ENCODE measurements at places on chromosomes 1 and 21.

- no peak for DNase-seq
Observed at GRCh38 chr1:204842892-204843291, 27.8 kb upstream of the NFASC start.

DNA sequence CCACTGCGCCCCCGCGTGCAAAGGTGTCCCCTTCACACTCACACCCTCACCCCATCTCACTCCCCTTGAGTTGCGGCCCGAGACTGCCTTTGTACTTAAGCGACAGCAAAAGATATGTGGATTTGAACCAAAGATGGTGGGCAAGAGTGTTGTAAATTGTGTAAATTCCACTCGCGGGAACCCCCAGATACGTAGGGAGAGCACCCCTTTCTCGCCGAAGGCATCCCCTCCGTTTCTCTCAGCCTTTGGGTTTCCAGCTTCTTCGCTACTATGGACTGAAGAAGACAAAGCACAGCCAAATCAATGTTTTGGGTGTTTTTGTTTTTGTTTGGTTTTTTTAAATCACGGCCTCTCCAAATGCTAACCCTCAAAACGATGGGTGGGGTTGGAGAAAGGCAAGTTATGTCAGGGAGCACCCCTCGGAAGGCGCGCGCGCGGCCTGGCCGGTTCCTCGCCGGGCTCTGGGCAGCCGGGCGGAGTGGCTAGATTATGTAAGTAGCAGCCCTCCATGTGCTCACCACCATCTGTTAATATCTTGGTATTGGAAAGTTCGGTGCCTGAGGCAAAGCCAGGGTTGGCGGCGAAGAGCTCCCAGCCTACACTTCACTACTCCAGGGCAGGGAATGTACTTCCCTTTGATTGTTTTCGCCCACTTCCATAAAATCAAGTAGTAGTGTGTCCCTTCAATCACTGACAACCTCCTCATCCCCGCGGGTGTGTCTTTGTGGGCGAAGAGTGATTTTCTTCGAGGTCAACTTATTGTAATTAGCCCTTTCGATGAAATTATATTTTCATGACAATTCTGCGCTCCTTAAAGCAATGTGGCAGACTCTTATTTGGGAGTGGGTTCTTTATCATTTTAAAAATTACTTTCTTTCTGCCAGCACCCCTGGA lies 4.0 kb upstream of the PROX1 start:
- DNase-seq, result no peak

GRCh38 chr1:180881806-180882509 lies 30.7 kb upstream of the KIAA1614 start:
- DNase-seq, result no peak

GRCh38 chr1:31936278-31936980 lies 1.7 kb downstream of the PTP4A2 start:
- DNase-seq, result no peak

Data from activated effector memory CD4-positive, alpha-beta T cell treated with Interleukin-2 at 50 U/mL for 16 hours (primary cell).